ENCODE measurements at places on chromosomes 16 and 17. TPM values are rescaled to one million over a fixed set of nuclear protein-coding genes. Genes with fewer than 3 reads are reported as not detected.

DNA sequence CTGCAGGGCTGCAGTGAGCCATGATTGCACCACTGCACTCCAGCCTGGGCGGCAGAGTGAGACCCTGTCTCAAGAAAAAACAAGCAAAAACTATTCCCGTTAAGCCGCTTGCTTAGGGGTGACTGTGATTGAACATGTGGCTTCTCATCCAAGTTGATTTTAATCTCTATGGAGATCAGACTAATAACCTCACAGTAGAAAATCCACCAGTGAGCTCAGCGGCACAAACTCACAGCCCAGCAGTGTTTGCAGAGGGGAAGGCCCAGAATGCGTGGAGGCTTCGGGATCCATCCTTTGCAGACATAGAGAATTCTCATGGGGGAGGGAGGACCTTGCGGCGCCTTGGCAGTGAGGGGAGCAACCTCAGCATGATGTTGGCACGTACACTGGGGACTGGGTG, 7.4 kb downstream of the BANP start:
- no peak for DNase-seq

GRCh38 chr17:50280068-50280467, 5.8 kb downstream of the TMEM92 start:
- DNase-seq, result no peak

GRCh38 chr17:9844153-9844552, 18.4 kb downstream of the GLP2R start:
- DNase-seq, result no peak

GRCh38 chr16:89007371-89008249, 30.6 kb upstream of the CBFA2T3 start:
- no peak for DNase-seq

DNA sequence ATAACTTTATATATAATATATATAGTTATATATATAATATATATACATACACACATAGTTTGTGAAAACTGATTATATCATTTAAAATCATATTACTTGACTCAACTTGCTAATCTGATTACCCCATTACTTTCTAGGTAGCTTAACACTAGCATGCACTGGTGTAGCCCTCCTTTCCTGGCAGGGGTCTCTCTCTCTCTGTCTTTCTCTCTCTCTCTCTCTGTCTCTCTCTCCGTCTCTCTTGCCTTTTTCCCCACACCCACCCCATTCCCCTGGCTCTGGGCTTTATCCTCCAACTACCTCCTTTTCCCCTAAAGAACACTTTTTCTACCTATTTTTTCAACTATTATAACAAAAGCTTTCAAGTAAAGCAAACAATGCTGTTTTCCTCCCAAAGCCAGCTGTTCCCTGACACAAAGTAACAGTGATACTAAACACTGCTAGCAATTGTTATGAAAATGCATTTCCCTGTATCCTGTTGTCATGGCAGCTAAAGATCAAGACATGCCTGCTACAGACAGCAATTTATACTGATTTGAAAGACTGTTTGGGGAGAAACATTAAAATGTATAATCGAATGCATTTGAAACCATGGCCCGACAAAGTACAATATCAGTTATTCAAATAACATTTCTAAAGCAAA, 89.4 kb downstream of the CHD9NB start:
- DNase-seq, result no peak

DNA sequence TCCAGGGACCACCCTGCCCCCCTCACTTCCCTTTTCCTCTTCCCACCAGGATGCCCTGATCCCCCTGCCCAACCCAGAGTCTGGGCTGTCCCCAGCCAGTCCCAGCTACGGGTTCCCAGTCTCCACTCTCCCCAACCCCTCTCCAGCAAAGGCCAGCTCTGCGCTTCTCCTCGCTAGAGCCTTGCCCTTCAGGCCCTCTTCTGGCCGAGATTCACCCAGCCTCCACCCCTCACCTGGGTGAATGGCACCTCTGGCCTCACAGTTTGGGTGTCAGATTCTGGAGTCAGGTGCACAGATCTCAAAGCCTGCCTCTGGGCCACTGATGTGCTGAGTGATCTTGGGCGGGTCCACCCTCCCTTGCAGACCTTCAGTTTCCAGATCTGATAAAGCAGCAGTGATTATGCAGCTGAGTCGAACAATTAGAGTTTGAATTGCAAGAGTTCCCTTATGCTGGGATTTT, 185.6 kb upstream of the TNRC6C start:
- no peak for DNase-seq

- no peak for DNase-seq
Measured at GRCh38 chr16:72286936-72287620, 115.1 kb upstream of the PMFBP1 start.

DNA sequence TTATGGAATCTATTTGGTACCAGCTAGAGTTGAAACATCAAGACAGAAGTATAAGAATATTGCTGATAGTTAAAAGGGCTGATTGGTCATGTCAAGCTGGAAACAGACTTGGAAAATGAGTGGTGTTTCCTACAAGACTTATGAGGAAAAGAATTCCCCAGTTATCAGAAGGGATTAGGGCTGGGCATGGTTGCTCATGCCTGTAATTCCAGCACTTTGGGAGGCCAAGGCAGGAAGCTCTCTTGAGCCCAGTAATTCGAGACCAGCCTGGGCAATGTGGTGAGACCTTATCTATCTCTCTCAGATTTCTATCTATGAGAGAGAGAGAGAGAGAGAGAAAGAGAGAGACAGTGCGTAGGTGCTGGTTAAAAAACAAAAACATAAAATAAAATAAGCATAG, 139.5 kb upstream of the PMFBP1 start:
- DNase-seq, result no peak

DNA sequence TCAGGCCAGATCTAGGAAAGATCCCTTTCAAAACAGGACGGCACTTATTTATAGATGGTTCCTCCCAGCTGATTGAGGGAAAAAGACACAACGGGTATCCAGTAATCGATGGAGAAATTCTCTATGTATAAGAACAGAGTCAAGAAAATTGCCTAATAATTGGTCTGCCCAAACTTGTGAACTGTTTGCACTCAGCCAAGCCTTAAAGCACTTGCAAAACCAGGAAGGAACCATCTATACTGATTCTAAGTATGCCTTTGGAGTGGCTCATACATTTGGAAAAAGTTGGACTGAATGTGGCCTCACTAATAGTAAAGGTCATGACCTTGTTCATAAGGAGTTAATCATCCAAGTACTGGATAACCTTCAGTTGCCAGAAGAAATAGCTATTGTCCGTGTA, 5.9 kb downstream of the HPR start:
- no peak for DNase-seq

DNA sequence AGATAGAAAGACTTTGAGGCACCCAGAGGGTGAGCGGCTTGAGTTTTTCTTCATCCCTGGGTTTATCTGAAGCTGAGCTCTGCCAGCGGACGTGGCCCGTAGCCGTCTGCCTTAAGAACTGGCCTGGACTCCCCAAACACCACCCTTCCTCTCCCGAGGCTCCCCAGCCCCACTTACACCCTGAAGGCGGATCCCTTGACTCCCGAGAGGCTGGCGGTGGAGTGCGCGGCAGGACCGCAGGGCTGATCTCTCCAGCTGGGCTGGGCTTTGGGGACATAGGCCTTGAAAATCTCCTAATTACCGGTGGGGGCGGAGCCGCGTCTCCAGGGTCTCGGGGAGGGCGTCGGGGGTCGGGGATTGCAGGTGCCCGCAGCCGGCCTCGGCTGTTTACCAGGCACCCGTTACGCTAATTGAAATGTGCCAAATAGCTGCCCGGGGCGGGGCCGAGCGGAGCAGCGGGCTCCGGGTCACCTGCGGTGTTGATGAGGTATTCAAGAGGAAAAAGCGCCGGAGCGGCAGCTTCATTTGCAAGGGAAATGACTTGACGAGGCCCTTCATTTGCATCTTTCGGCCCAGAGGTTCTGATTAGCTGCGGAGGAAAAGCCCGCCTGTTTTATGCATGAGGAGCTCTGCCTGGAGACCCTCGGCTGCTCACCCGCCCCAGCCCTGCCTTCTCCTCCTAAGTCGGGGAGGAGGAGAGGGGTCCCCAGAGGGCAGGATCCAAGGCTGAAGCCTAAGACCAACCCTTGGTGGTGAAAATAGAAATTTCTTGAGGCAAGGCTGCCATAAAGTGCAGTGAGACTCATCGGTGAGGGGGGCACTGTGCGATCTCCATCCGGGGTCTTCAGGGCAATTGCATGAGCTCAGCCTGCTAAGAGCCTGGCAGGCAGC, 100.7 kb downstream of the MGAT5B start:
- no peak for DNase-seq

DNA sequence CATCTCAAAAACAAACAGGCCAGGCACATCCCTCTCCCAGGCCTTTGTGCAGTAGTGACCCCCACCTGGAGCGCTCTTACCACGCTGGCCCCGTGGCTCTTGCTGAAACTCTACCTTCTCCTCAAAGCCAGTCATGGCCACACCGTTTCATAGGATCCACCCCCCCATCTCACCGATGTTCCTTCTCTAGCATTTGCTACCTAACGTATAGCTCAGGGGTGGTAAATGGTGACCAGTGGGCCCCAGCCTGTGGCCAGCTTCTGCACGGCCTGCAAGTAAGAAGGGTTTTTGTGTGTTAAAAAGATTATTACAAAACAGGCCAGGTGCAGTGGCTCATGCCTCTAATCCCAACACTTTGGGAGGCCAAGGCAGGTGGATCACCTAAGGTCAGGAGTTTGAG, 43.8 kb downstream of the RMI2 start:
- no peak for DNase-seq

DNA sequence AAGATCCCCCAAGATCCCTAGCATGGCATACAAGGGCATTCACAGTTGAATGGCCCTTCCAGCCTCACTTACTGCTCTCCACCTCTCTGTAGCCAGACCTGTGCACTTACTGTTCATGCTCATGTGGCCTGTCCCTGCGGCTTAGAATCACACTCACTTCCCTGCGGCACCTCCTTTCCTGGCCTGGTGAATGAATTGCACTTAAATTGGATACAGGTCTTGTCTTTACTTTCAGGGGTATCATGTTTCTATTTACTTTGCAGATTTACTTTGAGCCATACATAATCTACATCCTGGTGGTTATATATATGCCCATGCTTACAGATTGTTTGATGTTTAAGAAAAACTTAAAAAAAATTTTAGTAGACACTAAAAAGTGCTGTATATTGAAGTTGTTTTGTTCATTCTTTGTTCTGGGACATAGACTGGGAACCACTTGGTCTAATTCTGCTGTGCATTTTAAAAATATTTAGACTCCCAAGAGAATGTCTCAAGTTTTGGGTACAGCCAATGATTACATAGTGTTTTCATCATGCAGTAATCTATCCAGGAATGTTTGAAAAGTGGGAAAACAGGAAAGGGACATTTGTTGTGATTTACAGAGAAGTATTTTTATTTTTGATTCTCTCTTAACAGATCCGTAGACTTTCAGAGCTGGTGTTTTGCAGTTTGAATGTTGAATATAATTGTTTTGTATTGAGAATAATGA, 63.9 kb downstream of the NUP88 start:
- no peak for DNase-seq

- no peak for DNase-seq
Measured at GRCh38 chr16:19994466-19995170, 79.1 kb downstream of the GPR139 start.

DNA sequence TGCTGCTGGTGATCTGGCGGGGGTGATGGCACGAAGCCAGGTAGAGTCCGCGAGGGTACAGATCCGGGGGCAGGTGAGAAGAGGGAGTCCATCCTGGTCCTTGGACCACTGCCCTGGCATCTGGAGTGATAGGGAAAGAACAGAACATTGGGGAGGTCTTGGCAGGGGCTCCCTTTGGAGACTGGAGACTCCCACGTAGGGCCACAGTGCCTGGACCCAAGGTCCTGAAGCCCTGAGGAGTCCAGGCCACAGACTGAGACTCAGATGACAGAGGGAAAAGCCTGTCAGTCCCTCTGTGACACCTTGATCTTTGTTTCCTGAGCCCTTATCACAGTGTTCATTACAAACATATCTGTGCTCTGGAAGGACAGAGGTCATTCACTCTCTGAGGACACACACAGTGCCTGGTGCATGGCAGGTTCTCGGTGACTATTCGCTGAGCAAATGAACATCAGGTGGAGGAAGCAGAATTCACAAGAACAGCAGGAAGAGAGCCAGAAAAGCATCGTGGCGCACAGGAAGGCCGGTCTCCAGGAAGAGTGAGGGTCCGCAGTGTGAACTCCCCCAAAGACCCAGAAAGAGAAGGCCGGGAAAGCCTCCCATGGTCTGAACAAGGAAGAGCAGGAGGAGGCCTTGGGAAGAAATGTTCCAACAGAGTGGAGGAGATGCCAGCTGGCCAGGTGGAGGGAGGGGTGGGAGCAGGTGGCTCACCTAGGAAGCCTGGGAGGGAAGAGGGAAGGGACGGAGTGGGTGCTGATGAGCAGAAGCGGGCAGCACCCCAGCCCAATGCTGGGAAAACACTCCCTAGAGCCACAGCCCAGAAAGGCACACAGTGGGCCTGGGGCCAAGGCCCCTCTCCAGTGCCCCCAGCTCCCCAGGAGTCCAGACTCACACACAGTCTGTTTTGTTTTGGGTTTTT, 20.5 kb downstream of the PEMT start:
- no peak for DNase-seq

- no peak for DNase-seq
Measured at GRCh38 chr16:59973966-59974365, 1239.8 kb upstream of the GOT2 start.

DNA sequence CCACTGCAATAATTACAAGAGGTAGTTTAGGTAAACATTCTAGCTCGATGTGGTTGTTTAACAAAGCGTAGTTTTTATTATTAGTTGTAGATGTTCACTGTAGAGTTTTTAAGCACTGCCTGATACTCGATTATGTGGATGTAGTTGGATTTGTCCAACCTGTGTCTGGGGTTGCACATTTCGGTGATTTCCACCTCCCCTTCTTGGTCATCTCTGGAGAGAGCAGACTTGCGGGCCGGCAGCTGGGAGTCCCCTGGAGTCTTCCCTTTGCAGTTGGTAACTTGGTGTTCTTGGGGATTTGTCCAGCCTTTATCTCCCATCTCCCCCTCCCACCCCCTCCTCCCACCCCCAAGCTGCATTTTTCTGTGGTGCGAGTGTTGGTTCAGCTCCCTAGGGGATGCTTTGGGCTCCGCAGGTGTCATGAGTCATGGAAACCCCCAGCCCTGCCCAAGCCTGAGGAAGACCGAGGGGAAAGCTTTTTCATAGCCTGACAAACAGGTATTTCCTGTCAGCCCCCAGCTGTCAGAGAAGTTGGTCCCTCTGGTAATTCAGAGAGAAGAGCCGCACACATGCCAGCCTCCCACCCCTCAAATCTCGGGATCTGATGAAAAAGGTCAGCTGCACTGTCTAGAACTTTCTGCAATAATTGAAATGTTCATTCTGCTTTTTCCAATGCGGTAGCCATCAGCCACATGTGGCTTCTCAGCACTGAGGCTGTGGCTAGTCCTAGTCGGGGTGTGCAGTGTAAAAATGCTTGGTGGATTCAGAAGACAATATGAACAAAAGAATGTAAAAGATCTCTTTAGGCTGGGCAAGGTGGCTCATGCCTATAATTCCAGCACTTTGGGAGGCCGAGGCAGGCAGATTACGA, 50.3 kb downstream of the KSR1 start:
- DNase-seq, result no peak

Gene HOXB4
- total RNA-seq, result 5.7 TPM

Gene LRRC46
- total RNA-seq, result not detected

Gene KRT13
- total RNA-seq, result not detected

Gene PRSS53
- total RNA-seq, result 1.2 TPM

Gene KRTAP2-2
- not detected for total RNA-seq

Gene CHAD
- 0.39 TPM for total RNA-seq

Gene TMEM88
- total RNA-seq, result 34.2 TPM

Gene KRTAP2-3
- not detected for total RNA-seq

Data from mesenteric fat pad (tissue), 1 donor.